Activated CD4-positive, alpha-beta memory T cell treated with anti-CD3 and anti-CD28 coated beads, Interleukin-2, amount 10 ng/mL, durations not matched to agents 7 days and 5 days (primary cell): ENCODE measurements at places on chromosomes 13 and 19. TPM values are rescaled to one million over a fixed set of nuclear protein-coding genes. Genes with fewer than 3 reads are reported as not detected.

The KLF2 gene
- 410 TPM for total RNA-seq

The KIR2DL3 gene
- total RNA-seq, result not detected

The SIGLEC12 gene
- total RNA-seq, result 0.35 TPM

The FGF22 gene
- total RNA-seq, result not detected

The ZNF837 gene
- total RNA-seq, result 1.7 TPM

The LMTK3 gene
- 3.8 TPM for total RNA-seq
